ENCODE measurements at places on chromosomes 7 and 10.

- DNase-seq, result no peak
Measured at GRCh38 chr10:127186813-127187212, 9.6 kb downstream of the INSYN2A start.

DNA sequence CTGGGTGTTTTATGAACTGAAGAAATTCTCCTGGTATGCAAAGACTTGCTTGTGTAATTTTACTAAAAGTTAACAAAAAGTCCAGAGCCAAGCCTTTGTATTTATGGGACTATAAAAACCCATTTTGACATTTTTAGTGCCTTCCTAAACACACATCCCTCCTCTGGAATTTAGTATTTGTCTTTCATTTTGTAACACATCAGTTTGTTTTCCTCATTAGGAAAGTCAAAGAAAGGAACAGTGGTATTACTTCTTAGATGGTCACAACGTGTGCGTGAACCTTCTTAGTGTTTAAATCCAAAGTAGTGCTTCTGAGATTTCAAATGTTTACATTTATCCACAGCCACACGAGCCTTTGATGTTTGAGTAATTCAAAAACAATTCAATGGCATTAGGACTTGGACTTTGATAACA, 103.2 kb upstream of the TMEM106B start:
- DNase-seq, result peak; percentile 44

DNA sequence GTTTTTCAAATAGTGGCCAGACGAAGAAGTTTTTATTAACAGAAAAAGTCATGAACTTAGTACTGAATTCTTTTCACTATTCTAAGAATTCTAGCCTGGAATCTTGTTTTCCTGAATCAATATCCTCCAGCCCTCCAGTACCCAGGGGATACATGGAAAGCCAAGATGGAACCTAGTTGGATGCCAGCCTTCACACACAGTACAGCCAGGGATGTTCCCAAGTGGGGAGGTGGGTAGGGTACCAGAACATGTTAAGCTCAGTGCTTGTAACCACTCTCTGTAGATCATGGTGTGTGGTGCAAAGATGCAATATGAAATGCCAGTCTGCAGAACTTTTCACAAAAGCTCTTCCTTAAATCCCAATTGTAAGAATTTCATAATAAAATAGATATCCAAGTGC, 128.0 kb downstream of the POU6F2 start:
- no peak for DNase-seq

DNA sequence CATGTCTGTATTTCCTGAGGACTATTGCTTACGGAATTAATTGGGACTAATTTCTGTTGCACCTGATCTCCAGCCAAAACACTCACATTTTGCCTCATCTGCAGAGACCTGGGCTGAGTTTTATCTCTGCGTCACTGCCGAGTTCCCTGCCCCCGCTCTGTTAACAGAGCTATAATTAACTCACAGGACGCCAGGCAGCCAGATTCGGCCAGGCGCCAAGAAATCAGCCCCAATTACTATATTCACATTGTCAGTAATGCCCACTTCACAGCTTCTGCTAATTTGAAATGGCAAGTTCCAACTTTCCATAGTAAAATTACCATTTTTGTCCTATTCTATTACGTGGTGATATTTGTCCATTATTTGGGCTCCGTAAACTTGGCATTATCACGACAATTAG, 130.5 kb downstream of the CUX1 start:
- no peak for DNase-seq

GRCh38 chr10:97259119-97259518, 33.3 kb downstream of the ARHGAP19 start:
- peak; percentile 18 for DNase-seq

DNA sequence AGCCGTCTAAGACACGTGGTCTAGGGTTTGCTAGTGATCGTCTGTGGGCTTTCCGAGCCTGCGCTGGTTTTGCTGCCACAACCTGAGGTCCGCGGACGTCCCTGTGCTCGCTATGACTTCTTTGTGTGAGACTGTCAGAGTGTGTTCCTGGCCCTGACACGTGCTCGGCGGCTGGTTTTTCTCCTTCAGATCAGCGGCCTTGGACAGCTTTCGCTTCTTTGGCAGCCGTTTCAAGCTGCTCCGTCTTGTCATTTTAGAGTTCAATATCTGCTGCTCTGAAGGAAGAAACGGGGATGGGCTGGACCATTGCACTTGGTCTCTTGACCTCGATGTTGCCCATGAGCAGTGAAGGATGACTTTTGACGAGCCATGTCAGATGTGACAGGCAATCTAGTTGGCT, 147.3 kb downstream of the MGMT start:
- no peak for DNase-seq

DNA sequence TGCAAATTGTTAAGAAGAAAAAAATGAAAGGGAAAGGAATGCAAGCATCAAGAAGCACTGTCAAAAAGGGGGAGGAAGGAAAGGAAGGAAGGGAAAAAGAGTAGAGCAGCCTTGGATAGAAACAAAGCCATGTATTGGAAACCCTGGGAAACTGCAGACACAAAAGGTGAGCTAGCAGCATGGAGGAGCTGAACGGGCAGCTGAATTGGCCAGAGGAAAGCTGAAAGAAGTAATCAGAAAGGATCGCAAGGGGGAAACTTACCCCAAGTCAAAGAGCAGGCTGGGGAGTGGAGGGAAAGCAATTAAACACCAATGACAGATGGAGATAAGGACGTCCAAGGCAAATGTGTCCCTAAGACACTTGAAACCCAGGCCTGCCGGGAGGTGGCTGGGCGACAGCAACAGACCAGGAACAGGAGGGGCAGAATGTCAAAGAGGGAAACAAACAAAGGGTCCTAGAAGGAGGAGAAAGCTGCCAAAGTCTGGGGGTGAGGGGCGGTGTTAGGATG, 93.8 kb upstream of the SVIL start:
- no peak for DNase-seq

GRCh38 chr7:55898287-55898686, 11.0 kb downstream of the ZNF713 start:
- DNase-seq, result no peak

- no peak for DNase-seq
Measured at GRCh38 chr10:17808971-17809841, at the start of gene MRC1. Gene MRC1 (plus strand): TSS chr10:17809348. CDS start chr10:17809466, 118 bp downstream.

GRCh38 chr10:31390804-31391203, 71.8 kb downstream of the ZEB1 start:
- no peak for DNase-seq

- no peak for DNase-seq
Measured at GRCh38 chr7:114264023-114264422, 150.6 kb upstream of the FOXP2 start.

- DNase-seq, result no peak
Measured at GRCh38 chr10:3886641-3887251, 101.7 kb upstream of the KLF6 start.

- DNase-seq, result no peak
Measured at GRCh38 chr7:22920672-22921071, 93.3 kb downstream of the HYCC1 start.

GRCh38 chr7:148790850-148791249, 92.1 kb downstream of the CUL1 start:
- no peak for DNase-seq

DNA sequence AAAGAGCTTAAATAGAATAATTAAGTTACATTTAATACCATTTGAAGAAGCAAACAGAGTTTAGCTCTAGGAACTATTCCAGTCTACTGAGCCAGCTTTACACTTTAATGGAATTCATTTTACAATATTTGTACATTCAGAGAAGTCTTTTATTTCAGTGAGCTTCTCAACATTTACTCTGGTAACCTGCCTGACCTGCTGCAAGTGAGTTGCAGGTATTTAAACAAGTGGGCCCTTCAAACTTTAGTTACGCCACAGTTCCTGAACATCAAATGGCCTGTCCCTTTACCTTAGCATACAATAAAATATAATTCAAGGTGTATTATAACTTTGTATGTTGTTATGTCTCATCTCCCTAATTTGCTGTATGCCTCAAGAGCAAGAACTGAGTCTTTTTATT, 121.6 kb upstream of the SEMA3C start:
- no peak for DNase-seq

- DNase-seq, result no peak
Measured at GRCh38 chr7:131733604-131734003, 177.2 kb upstream of the PODXL start.

GRCh38 chr10:125121003-125121402, 39.4 kb downstream of the CTBP2 start:
- no peak for DNase-seq

DNA sequence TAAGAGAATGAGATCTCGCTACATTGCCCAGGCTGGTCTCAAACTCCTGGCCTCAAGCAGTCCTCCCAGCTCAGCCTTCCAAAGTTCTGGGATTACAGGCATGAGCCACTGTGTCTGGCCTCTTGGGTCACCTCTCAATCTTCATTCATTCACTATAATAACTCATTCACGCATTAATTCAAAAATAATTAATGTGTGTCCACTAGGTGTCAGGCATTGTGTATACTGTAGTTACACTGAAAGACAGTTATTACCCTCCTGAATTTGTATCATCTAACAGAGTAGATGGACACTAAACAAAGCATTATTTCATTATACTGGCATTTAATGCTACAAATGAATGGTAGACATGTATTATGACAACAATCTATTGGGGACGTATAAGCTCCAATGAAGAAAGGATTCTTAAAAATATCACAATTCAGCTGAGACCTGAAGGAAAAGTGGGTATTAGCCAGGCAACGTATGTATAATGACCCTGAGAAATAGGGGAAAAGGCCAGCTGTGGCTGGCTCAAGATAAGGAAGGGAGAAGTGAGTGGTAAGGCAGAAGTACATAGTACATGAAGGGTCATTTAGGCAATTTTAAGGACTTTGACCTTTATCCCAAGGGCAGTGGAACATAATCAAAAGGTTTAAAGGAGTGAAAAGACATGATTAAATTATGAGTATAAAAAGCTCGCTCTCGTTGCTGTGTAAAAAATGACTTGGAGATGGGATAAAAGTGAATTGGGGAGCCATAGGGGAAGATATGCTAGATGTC, 150.7 kb downstream of the BTAF1 start:
- DNase-seq, result no peak

GRCh38 chr10:61866700-61867368, 34.7 kb upstream of the ARID5B start:
- DNase-seq, result no peak

GRCh38 chr7:137682596-137682995, 164.2 kb downstream of the DGKI start:
- no peak for DNase-seq

GRCh38 chr10:101162677-101163076, 31.6 kb downstream of the TLX1 start:
- DNase-seq, result no peak

- DNase-seq, result no peak
Measured at GRCh38 chr10:18577823-18578685, 73.3 kb downstream of the NSUN6 start.

DNA sequence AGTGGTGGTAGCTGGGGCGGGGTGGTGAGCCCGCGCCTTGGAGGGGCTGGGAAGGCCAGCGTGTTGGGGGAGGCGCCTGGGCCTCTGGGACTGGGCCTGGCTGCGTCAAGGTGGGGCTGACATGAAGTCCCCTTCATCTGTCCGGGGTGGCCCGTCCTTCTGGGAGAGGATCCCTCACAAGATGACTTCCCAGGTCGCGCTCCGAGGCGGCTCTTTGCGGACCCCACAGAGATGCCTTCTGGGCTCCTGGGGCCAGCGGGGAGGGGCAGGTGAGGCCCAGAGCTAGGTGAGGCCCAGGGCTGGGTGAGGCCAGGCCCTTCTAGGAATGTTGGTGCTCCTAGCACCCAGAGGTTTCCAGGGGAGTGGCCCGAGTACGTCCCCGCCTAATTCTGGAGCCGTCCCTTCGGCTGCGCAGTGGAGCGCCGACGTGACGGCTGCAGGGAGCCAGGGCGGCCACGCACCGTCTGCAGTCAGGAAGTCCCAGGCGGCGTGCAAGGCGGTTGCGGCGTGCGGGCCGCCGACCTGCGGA, 58.2 kb upstream of the NUPR2 start:
- DNase-seq, result no peak

GRCh38 chr10:53022611-53023088, 250.1 kb upstream of the MBL2 start:
- no peak for DNase-seq

DNA sequence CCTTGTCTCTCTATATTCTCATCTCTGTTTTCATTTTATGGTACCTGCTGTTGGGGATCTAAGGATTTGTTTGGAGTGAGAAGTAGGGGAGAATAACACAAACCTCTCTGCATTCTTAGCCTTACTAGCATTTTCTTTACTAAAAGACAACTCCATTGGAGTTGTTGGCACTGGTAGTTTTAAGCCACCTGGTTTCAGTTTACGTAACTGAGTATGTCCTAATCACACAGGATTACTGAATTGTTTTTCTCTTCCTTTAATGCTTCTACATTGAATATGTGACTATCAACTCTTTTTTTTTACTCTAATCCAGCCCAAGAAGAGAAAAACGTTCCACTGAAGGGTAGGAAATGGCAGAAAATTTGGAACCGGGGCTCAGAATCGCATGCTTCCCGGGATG, 30.0 kb upstream of the TRIL start:
- DNase-seq, result no peak

DNA sequence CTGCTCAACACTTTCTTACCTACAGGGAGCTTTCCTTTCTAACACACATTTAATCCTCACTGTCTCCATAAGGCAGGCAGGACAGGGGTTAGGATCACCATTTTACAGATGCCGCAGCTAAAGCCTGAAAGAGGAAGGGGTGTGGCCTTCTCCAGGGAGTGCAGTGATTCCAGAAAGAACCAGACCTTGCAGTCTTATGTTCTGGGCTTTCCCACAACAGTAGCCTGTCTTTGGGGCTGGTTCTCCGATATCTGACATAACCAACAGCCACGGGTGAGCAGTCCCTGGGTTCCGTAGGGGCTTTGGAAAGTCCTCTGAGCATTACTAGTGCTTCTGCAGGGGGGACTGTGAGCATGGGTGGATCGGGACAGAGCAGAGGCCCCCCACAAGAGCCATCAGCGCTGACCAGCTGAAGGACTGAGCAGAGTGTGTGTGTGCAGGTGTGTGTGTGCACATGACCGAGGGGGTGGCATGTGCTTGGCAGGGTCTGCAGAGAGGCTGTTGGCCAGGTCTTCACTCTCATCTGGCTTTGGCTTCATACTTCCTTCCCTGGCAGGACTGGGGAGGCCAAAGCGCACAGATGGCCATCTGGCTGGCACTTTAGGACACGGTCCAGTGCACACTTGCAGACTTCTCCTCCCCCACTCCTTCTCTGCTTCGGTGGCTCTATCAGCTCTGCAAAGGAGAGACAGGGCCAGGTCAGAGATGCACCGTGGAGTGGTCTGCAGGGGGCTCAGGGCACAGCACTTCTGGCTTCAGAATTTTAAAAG, 400.3 kb downstream of the RPS24 start:
- no peak for DNase-seq

All from HuH-7 (cell line).